ENCODE measurements at places on chromosomes 6 and 20.
A peak's percentile ranks its signal among the peaks of the same experiment; 100 is the strongest.

GRCh38 chr6:2715737-2716136 lies 35.0 kb downstream of the MYLK4 start:
- DNase-seq = no peak

GRCh38 chr6:8299034-8299433 lies 136.3 kb downstream of the SLC35B3 start:
- DNase-seq = no peak

- no peak for DNase-seq
Observed at GRCh38 chr20:18671203-18671710, 83.4 kb downstream of the DTD1 start.

DNA sequence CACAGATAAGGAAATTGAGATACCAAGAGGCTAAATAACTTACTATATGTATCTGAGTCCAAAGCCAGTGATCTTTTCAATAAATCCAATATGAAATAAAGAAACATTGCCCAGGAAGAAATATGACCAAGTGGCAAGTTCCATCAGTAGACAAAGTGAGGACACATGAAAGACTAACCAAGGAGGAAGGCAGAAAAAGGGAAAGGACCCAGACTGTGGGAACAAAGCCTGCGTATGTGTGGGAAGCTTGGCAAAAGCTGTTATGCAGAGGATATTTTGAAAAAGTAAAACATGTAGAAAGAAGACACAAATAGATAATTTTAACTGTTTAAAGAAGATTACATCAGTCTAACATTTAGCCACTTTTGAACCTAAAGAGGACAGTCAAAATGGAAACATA lies 264.4 kb upstream of the PRDM1 start:
- DNase-seq = no peak

DNA sequence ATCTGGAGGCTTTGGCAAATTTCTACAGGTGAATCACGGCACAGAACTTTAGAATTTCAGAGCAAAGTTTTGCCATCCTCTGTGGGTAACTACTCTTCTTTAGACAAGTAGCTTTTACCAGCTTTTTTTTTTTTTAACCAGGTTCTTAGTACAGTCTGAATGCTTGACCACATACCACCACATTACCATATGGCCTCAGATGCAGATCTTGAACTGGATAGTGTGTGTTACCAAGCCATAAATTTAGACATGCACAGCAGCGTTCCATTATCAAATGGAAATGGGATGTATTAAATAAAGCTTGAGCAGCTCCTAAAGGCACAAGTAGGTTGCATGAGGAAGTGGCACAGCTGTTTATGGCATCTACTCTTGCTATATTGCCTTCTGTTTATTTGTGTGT lies 38.3 kb upstream of the PRSS16 start:
- DNase-seq = no peak

DNA sequence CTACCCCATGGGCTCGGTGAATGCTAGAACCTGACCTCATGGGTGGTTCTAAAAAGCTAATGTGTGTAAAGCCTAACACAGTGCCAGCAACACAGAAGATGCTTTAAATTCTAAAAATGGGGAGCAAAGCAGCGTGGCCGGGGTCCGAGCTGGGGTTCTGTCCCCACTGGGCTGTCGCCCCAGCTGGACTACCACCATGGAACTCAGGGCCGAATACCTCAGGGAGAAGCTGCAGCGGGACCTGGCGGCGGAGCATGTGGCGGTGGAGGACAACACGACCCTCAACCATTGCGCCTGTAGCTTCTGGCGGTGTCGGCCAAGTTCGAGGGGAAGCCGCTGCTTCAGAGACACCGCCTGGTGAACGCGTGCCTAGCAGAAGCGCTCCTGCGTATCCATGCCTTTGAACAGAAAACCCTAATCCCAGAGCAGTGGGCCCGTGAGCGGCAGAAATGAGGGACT lies 8.4 kb downstream of the SOX4 start:
- DNase-seq = no peak

GRCh38 chr6:117795234-117795633 lies 111.8 kb upstream of the SLC35F1 start:
- DNase-seq = no peak

DNA sequence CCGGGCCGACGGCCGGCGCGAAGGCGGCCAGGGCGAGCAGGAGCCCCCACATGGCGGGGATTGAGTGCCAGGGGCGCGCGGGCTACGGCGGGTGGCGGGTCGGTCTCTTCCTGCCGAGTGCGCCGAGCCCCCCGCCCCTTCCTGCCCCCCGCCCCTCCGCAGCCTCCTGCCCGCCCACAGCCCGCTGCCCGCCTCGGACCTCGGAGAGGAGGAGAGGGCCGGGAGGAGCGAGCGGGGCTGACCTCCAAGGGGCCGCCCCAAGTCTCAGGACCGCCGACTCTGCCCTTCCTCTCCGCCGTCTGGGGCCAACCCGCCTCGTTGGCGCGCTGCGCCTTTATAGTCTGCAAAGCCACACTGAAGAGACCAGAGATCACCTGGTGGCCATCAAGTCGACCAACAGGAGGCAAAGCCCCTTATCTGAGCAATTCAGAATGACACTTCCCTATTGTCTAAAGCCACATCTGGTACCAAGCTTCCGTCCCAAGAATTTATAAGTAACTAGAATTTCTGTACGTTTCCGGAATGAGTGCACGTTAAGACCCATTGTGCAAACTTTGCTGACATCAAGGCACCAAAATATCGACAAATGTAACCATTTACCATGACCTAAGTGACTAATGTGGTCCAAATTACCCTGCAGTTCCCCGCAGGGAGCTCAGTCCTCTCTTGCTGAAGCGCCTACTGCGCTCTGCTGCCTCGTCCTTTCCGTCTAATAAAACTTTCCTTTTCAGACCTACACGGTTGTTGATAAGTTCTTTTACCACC lies at the start of gene CPXM1:
Gene CPXM1 (minus strand): TSS at position 107 of the 765 bp plus-strand sequence. CDS start 55 bp downstream, at position 52.
- no peak for DNase-seq

DNA sequence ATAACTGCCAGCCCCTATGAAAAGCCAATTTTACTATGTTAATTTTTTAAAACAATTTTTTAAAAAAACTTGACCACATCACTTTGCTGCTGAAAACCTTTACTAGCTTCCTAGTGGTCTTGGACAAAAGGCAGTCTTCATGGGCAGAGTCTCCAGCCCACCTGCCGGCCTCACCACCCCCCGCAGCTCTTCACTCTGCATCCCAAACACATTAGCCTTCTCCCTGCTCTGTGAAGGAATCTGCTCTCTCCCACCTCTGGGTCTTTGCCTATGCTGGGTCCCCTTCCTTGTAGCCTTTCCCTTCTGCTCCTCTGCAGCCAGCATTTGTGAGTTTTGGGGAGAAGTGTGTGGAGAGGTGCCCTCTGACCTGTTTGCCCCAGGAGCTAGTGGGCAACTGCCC lies 170.7 kb upstream of the MLN start:
- no peak for DNase-seq

DNA sequence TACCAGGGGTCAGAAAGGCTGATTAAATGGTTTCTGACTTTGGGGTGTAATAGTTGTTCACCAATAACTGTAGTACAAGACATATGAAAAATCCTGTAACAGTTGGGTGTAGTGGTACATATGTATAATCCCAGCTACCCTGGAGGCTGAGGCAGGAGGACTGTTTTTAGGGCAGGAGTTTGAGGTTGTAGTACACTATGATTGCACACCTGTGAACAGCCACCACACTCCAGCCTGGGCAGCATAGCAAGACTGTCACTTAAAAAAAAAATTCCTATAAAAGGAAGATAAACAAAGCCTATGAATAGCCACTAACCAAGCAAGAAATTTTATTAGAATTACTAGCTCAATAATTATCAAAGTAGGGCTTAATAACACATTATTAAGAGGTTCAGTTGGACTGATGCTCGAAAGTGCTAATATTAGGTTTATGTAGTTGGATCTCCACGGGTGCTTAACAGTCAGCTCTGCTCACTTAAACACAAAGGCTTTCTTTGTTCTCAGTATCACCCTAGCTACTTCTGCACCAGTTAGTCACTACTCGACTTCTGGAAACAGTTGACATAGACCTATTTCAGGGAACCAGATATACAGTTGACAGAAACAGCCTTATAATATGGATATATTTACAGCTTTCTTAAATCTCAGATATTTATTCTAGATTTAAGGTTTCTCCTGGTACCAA lies 113.0 kb downstream of the MTFR2 start:
- no peak for DNase-seq

DNA sequence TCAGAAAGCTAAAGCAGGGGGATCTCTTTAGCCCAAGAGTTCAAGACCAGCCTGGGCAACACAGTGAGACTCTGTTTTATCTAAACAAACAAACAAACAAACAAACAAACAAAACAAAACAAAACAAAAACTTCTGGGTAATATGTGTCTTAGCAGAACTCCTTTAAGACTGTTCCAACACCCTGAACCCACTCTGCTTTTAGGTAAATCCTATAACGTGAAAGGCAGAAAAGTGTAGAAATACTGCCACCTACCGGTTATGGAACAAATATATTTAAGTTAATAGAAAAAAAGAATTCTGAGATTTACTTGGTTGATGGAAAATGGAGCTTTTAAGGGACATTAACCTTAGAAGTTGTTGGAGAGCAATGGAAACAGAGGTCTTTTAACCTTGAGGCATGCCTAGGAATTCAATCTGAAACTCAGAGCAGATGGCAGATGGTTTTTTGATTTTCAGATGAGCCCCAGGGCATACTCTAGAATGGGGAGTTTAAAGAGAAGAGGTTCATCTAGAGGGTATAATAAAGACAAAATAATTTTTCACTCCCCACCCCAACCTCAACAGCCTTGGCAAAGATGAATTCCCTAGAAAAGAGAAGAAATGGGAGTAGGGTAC lies 38.5 kb downstream of the SOD2 start:
- DNase-seq = peak; percentile 63
